LHCN-M2 (cell line): ENCODE measurements at places on chromosomes 2 and 18. TPM values are rescaled to one million over a fixed set of nuclear protein-coding genes. Genes with fewer than 3 reads are reported as not detected.

- peak; percentile 22 for DNase-seq
These were observed 35.4 kb upstream of the ITGAV start for GRCh38 chr2:186554429-186554828.

- peak; percentile 29 for DNase-seq
These were observed 79.8 kb upstream of the RNF152 start for GRCh38 chr18:61972389-61973264.

- DNase-seq: peak; percentile 36
These were observed 51.1 kb downstream of the LPIN2 start for GRCh38 chr18:2961821-2962220.

DNA sequence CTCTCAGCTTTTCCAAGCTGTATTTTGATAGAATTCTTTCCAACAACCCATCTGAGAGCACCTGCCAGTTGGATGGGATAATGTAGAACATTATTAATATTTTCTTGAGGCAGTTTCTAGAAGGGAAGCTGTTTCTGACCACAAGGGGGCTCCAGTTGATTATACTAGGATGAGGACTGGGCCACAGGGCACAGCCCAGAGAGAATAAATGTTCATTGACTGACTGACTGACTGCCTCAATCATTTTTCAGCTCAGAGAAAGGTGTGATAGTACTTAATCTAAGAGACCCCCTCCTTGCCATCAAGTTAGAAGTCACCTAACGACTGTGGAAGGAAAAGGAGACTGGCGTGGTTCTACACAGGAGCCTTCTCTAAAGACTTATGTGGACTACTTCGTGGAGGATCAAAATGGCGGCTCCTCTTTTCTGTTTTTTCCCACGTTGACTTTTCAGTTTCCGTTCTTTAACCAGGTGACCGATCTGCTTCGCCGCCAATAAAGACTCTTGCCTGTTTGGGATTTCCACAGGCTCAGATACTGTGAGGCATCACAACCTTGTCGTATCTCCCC is 31.9 kb upstream of the CREG2 start:
- DNase-seq: peak; percentile 69

DNA sequence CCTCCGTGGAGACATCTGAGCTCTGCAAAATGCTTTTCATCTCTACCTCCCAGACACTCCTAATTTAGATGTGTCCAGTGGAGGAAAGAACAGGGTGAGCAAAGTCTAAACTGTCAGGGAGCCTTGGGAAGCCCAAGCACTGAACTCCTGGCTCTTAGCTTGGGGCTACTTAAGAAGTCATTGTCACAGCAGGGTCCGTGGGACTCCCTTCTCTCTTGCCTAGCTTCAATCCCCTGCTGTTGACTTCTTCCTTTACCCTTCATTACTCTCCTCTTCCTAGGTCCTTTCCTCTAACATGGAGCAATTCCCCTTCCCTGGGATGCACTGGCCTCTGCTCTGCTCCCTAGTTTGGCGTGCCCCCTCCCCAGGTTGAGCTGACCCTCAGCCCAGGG is 3.4 kb downstream of the OSR1 start:
- DNase-seq: no peak

DNA sequence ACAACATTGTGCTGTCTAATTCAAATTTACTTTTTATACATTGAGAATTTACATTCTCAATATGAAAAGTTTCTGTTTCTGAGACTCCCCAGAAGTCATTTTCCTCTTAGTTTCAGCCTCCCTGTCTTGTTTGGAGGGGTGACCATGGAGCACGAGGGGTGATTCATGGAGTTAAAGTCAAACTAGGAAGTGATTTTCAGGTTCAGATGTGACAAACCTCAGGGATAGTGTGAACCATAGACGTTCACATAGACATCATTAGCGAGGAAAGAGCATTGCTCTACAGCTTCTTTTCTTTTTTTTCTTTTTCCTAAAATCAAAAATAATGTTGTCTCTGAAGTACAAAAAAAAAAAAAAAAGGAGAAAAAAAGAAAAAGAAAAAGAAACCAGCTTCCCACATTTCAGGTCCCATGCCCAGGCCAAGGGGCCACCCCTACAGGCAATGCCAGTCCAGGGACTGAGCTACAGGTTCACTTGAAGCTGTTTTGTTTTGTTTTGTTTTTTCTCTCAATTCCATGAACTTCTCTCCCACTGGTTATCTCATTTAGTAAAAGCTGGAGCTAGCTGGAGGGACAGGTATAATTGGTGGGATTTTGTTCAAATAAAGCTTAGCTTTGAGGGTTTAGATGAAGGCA is 18.1 kb upstream of the LCLAT1 start:
- DNase-seq: no peak

DNA sequence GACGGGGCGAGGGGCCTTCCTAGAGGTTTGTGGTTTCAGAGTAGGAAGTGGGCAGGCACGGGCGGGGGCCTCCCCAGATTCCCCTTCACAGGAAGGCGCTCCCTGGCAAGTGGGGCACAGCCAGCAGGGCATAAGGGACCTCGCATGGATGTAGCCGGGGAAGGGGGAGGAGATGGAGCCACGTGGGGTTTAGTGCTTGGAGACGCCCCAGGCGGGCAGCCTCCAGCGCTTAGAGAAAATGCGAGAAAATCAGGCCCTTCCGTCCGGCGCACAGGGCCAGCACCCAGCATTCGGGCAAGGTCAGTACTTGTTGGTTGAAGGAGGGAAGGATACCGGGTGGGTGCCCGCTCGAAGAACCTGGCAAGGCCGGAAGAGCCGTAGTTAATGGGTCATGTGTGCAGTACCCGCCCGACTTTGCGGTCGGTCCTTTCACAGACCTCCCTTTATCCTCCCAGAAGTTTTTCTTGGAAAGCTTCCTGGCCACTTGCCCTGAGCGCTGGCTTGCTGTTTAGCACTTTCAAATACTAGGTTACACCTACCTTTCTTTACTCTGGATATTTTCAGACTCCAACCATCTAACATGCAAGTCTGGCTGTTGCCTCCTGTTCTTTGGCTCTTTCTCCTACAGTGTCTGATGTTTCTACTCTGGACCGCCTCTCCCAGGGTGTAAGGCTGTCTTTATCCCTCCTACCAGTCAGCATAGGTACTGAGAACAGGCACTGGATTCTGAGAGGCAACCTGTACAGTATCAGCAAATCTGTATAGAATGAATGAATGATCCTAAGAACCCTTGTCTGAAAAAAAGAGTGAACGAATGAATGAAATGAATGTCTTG is 78.1 kb downstream of the CIB4 start:
- no peak for DNase-seq

- DNase-seq: no peak
These were observed 18.4 kb downstream of the VPS54 start for GRCh38 chr2:64000630-64001381.

DNA sequence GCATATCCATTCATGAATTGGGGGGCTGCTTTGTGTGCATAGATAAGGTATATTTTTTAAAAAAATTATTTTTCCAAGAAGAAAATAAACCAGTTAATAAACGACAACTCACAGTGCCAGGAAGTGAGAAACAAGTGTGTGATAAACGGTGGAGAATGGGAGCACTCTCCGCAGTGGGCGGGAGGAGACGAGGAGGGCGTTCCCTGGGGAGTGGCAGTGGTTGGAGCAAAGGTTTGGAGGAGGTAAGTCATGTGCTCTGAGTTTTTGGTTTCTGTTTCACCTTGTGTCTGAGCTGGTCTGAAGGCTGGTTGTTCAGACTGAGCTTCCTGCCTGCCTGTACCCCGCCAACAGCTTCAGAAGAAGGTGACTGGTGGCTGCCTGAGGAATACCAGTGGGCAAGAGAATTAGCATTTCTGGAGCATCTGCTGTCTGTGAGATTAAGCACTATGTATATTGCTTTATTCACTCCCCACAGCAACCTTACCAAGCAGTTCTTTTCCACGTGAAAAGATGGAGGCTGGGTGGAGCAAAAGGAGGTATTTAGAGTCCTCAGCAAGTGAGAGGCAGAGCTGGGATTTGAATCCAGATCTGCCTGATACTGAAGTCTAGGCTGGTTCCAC is 27.0 kb upstream of the CASP8 start:
- no peak for DNase-seq

DNA sequence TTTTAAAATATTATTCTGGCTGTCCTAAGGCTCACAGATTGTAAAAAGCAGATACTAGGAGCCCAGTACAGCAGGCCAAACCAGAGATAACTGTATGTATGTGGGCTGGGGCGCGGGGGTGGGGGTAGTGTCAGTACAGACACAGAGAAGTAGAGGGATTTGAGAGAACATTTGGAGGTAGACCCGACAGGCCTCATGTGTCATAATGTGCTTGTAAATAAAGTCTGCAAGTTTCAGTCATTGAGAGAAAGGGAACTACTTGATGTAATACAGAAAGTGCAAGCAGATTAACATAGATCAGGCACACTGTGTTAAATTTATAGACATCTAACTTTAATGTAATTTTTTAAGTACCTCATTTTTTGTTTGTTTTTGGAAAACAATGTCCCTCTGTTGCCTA is 7.4 kb upstream of the POLI start:
- DNase-seq: no peak

- DNase-seq: no peak
These were observed 27.0 kb downstream of the MAPRE3 start for GRCh38 chr2:26997394-26997793.

DNA sequence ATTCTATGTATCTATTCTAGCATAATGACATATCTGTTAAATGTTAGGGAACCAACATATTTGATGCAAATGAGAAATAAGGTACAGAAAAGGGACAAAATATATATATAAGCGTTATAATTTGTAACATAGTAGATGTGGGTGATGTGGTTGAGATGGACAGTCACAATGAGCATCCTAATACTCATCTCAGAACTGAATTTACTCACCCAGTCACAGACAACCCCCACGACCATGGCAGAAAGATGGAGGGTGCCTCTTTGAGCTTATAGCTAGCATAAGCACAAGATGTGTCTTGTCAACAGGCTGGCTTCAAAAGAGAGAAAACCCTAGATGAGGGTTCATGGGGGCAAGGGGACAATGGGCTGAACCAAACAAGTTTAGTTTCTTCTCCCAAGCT is 9.1 kb upstream of the DSG3 start:
- no peak for DNase-seq

GRCh38 chr2:157821519-157822131 is 54.5 kb downstream of the ACVR1 start:
- no peak for DNase-seq

DNA sequence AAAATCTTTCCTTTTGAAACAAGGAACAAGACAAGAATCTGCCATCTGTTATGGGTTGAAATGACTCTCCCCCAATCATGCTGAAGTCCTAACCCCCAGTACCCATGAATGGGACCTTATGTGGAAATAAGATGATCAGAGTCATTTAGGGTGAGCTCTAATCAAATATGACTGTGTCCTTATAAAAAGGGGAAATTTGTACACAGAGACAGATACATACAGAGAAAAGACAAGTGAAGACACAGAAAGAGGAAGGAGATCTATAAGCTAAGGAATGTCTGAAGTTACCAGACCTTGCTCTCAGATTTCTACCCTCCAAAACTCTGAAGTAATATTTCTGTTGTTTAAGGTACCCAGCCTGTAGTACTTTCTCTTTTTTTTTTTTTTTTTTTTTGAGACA is 15.7 kb downstream of the TGFBRAP1 start:
- DNase-seq: no peak

DNA sequence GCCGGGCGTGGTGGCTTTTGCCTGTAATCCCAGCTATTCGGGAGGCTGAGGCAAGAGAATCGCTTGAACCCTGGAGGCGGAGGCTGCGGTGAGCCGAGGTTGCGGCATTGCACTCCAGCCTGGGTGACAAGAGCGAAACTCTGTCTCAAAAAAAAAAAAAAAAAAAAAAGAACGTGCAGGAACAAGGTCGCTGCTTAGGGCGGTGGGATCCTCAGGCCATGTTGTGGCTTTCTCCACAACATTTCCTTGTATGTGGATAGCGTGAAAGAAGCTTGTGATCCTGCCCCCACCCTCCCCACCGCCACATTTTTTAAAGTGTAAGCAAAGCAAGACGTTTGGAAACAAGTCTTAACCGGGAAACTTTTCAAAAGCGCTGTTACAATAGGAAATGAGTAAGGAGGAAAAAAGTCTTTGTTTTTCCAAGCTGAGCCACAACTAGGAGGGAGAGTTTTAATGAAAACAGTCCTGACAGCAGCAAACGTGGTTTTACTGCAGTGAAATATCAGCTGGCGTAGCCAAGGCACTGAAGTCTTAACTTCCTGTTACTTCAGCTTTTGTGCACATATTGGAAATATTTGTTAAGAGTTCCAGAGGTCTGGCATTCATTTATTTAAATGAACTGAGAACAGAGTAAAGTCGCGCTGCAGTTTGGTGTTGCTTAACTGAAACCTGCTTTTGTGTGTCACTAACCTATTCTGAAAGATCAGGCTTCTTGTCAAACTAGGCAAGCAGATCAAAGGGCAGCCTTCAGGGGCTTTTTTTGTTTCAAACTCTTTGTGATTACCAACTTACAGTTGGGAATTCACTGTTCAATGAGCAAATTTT is 3.8 kb downstream of the TGIF1 start:
- peak; percentile 88 for DNase-seq

GRCh38 chr2:12120281-12121150 is 374.1 kb downstream of the LPIN1 start:
- DNase-seq: peak; percentile 89

GRCh38 chr2:54076586-54076985 is 38.8 kb upstream of the ACYP2 start:
- DNase-seq: no peak

GRCh38 chr2:99348173-99348572 is 11.0 kb downstream of the EIF5B start:
- no peak for DNase-seq

DNA sequence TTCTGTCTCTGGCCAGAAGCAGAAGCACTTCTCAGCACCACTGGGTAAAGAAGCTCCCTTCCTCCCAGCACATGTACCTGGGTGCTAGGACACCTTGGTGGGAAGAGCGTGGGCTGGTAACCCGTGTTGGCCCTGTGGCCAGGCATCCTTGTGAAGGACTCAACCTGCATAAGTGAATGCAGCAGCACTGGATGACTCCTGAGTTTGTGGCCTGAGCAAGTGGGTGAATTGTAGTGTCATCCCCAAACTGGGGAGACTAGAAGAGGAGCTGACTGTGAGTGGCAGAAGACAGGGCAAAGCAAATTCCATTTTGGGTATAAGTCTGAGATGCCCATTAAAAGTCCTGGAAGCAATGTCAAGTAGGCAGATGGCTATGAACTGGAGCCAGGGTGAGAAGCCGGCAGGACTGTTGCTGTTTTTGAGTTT is 63.4 kb downstream of the STAT1 start:
- no peak for DNase-seq

GRCh38 chr2:96409820-96410164 is 74.2 kb downstream of the NCAPH start:
- DNase-seq: no peak

Gene FBLN7
- 4.4 and 5.1 TPM in 2 replicates for total RNA-seq

Gene SPATA3
- total RNA-seq: not detected in 2 replicates

Gene PDCD1
- total RNA-seq: not detected in 2 replicates

Gene SLC30A3
- 0.63 TPM in 1 of 2 replicates, not detected in the other for total RNA-seq

Gene GALNT5
- total RNA-seq: 70.6 and 71.7 TPM in 2 replicates

Gene IL1F10
- not detected in 2 replicates for total RNA-seq

Gene ELOA2
- not detected in 2 replicates for total RNA-seq

Gene CHRNG
- 0.83 and 5.5 TPM in 2 replicates for total RNA-seq

Gene IL36RN
- not detected in 2 replicates for total RNA-seq

Gene MC4R
- not detected in 2 replicates for total RNA-seq

Gene THSD7B
- total RNA-seq: not detected in 2 replicates

Gene SRBD1
- total RNA-seq: 19.0 and 22.7 TPM in 2 replicates

Gene HRH4
- total RNA-seq: 0.13 TPM in 1 of 2 replicates, not detected in the other

Gene ARID5A
- 11.7 and 11.9 TPM in 2 replicates for total RNA-seq

Gene ACMSD
- not detected in 2 replicates for total RNA-seq

Gene NETO1
- not detected in 2 replicates for total RNA-seq
